Posterior cingulate gyrus (tissue), 11 donors: ENCODE measurements at places on chromosomes 13 and 19.

GRCh38 chr19:11848200-11848593, 329 bp upstream of the ZNF439 start:
- no peak for DNase-seq

- DNase-seq: no peak
These were observed 1469.5 kb downstream of the SLITRK1 start for GRCh38 chr13:82412749-82413148.

GRCh38 chr19:23799321-23799720, 40.6 kb upstream of the ZNF681 start:
- no peak for DNase-seq

GRCh38 chr13:79457948-79458347, 23.0 kb upstream of the NDFIP2 start:
- DNase-seq: no peak

GRCh38 chr19:52735734-52736133, 890 bp upstream of the ZNF611 start:
- no peak for DNase-seq

GRCh38 chr13:109874484-109875454, 88.4 kb upstream of the IRS2 start:
- DNase-seq: no peak

DNA sequence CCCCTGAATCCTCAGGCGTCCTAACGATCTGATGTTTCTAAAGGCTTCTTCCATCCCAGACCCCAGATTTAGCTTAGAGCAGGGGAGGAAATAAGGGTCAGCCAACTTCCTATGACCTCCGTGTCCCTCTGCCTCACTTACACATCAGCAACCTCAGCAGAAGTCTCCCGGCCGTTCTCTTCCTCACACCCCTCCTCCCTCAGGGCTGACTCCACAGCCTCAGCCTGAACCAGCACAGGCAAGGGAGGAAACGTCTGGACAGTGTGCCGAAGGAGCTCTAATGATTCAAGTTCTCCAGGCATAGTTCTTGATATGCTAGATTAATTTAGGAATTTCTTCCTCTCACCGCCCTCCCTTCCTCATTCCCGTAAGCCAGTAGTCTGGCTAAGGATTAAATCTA, 121.4 kb downstream of the NUFIP1 start:
- no peak for DNase-seq

GRCh38 chr19:46847528-46847927, 3.1 kb downstream of the AP2S1 start:
- DNase-seq: no peak

DNA sequence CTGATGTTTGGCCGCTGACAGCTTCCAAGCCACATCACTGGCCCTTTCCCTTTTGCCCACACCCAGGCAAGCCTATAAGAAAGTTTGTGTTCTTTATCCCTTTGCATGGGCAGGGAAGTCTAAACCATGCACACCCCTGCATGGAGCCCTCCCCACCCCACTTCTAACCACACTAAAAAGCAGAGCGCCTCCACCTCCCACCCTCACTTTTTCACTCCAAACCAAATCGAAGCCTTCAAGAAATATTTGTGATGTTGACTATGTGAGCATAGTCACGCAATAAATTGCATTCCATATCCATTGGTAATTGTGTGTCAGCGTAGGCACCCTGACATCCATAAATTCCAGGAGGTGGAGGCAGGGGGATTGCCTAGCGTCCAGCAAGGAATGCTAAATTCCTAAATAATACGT, 104.4 kb upstream of the LSM14A start:
- no peak for DNase-seq

DNA sequence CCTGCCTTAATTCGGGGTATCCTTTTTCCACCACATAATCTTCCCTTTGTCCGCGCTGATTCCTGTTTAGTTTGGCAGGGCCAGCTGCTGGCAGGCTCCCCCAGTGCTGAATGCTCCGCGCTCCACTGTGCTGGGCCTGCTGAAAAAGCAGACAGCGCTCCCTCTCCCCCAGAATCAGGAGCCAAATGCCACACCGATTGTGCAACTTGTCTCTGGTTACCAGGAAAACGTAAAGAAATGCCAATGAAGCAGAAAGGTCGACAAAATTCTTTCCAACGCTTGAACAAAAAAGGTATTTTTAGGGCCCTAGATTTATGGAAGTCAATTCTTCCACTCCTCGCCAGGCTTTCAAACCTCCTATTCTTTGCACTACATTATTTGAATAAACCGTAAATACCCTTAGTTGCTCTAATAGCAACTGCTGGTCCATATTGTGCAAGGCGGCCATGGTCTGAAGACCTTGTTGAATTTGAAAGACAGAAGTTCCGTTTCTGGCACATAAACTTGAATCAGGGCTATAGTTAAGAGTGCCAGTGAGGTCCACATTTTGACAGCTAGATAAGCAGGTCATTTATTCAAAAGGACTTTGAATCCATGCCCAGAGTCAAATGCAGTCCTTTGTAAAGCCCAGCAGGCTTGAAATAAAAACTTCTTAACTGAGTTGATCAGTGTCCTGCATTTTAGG, 206.7 kb upstream of the RFC3 start:
- DNase-seq: peak; percentile 89

DNA sequence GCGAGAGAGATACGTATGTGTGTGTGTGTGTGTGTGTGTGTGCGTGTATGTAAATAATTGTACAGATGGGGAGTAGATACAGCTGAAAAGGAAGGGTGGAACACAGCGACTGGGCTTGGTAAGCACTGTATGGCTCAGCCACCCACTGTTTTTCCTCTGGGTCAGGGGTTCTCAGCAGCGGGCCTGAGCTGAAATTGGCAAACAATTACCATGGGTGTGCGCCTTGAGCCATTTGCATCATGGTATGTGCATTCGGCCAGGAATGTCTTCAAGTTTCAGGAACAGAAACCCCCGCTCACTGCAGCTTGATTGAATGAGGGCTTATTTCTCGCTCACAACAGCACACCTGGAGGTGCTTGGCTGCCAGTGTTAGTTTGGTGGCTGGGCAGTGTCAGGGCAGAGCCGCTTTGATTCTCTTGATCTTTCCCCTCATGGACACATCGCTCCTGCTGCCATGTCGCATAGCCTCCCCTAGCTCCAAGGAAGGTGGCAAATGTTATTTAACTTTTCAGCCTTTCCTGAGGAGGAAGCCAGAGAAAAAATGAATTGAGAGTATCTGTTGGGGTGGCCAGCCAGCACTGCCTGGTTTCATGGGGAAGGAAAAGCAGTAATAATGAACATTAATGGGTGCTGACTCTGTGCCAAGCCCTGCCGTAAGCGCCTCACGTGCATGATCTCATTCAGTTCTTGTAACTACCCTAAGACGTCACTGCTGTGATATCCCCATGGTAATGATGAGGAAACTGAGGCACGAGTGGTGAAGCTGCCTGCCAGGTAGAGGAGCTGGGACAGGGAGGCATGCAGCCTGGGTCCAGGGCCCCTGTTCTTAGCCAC, 126.9 kb downstream of the SIPA1L3 start:
- no peak for DNase-seq

DNA sequence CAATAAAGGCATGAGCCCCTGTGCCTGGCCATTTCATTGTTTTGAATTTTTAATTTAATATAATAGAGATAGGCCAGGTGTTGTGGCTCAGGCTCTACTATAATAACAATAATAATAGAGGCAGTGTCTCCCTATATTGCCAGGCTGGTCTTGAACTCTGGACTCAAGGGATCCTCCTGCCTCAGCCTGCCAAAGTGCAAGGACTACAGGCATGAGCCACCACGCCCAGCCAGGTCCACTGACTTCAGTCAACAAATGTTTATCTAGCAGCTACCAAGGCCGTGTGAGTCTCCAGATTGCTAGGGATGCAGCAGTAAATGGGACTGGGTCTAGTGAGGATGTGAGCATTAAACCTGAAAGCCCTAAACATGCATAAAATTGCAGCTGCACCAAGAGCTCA, 13.8 kb upstream of the ILF3 start:
- DNase-seq: no peak

GRCh38 chr13:46606970-46607369, 54.0 kb downstream of the LRCH1 start:
- no peak for DNase-seq

DNA sequence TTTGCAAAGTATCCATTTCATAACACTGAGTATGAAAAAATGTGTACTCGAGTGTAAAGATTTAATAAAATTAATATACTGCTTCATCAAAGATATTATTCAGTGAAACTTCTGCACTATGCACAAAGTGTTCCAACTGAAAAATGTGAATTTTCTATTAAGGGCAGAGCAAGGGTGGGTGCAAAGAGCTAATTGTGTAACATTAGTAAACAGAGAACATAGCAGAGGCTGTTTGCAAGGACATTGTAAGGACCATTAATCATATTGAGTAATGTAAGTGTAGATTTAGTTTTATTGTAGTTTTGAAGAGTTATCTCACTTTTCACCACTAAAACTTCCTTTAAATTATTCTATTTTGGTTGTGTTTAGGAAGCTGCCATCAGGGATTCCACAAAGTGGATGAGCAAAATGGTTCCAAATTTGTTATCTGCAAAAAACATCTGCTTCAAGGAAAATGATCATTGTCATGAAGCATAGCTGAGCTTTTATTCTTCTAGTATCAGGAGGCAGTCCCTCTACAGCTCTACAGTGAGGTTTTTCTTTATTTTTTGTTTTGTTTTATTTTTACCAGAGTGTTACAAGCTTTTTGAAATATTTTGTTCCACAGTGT, 1375.4 kb downstream of the SLITRK1 start:
- DNase-seq: no peak

DNA sequence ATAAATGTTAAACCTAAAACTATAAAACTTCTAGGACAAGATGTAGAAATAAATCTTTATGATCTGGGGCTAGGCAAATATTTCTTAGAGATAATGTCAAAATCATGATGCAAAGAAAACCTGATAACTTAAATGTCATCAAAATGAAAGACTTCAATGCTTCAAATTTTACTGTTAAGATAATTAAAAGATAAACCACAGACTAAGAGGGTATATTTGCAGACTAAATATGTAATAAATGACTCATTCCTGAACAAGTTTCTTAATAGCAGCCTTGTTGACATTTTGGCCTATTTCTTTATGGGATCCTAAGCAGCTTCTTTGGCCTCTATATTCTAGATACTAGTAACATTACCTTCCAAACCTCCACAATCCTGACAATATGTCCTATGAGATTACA, 2878.3 kb upstream of the PCDH20 start:
- DNase-seq: no peak

- no peak for DNase-seq
These were observed 295.1 kb downstream of the MYO16 start for GRCh38 chr13:108924541-108924940.

DNA sequence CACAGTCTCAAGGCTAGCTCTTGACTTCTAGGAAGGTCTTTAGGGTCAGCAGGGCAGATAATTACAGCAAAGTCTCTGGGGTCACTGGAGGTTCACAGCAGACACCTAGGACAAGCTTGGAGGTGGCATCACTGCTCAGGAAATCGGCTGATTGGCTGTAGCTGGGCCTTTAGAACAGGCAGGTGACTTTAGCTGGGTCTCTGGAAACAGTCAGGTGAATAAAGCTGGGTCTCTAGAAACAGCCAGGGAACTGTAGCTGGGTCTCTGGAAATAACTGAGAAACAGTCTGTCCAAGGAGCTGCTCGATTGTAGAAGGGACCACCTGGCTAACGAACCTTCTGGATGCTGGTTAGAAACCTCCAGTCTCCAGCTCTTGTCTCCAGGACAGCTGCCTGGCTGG, 10.0 kb downstream of the LAIR1 start:
- no peak for DNase-seq

DNA sequence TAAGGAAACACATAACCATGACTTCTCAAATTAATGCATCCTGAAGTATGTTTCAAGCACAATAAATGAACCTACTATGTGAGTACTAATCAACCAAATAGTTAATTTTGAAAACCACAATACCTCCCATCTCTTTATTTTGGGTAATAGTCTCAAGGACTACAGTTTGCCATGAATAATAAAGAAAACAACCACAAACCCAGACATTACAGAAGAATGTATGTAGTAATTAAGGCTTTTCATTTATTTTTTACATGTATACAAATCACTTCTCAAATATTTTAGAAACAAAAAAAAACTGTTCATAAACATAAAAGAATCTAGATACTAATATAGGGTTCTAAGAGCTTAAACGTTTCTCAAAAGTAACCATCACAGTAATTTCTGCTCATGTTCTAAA, 6.8 kb downstream of the KATNAL1 start:
- no peak for DNase-seq

DNA sequence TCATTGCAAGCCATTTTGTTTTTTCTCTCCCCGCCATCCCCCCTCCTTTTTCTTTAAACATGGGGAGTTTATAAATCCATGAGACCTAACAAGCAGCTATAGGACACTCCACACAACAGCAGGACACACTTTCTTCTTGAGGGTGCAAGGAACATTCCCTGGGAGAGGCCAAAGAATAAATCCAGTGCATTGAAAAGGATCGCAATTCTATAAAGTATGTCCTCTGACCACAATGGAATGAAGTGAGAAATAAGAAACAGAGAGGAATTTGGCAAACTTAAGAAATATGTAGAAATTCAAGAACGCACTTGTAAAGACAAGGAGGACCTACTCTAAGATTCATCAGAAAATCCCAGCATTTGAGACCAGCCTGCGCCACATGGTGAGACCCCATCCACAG, 11.9 kb downstream of the KLF2 start:
- no peak for DNase-seq

DNA sequence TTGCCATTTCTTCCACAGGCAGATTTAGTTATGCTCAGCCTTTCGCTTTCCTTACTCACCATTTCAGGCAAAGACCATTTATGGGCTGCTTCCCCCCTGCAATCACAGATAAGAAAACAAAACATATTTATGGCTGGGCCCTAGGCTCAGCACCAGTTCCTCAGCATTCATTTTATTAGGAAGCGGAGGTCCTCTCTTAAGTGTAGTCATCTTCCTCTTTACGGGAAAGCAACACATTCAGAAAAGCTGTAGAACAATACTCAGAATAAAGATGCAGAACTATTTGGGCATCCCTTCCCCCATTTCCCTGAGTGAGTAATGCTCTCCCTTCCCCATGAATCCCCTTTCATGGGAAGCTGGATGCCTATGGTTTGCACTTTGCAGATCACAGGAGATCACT, 27.9 kb downstream of the FLT1 start:
- no peak for DNase-seq

DNA sequence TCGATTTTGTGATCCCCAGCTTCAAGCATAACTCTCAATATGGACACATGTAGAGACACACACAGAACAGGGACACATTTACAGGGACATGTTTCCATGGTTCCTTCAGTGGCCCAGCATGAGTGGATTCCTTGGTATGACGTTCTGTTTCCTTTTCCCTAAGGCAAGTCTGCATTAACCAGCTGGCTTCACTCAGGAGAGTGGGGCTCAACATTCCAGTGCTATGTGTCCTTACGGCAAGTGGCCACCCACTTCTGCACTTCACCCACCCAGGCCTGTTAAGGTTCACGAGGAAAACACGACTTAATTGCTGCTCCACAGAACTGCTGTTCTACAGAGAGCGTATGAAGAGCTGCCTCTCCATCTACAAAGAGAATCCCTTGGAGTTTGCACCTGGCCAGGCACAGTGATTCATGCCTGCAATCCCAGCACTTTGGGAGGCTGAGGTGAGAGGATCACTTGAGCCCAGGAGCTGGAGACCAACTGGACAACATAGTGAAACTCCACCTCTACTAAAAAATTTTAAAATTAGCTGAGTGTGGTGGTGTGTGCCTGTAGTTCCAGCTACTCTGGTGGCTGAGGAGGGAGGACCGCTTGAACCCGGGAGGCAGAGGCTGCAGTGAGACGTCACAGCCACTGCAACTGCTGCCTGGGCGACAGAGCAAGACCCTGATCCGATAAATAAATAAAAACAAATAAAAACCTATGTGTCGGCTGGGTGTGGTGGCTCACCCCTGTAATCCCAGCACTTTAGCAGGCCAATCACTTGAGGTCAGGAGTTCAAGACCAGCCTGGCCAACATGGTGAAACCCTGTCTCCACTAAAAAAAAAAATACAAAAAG, 32.5 kb downstream of the BRD4 start:
- no peak for DNase-seq
